ENCODE measurements at places on chromosomes 4 and X.

DNA sequence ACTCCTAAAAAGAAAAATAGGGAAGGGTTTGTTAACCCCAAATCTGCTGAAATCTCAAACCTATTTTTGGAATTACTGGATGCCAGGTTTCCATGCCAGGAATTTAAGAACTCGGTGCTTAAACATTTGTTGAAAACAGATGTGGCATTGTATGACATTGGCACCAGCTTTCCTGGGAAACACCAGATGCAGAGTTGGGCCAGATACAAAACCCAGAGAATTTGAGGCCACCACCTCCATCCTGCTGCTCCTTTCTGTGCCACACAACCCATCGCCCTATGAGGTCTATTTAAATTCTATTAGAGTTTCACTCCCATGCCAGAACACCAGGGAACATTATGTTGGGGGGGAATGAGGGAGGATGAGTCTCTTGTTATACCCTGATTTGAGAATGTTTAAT is 71.7 kb downstream of the ARAP2 start:
- no peak for DNase-seq

DNA sequence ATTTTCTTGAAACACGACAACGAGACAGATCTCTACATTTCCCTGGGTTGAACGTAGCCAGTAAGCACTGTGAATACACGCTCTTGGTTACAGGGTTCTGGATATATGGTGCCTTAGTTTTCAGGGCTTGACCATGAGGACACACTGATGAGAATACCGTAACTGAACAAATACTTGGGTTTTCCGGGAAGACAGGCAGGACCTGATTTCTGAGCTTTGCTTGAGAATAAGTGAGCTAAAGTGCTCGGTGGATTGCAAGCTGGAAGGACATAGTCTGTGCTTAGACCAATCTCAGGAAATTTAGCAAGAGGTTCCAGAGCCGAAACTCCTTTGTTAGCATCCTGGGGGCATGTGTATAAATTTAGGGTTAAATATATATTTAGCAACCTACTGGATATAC is 876 bp upstream of the TACR3 start:
- no peak for DNase-seq

GRCh38 chr4:32601848-32602247 is 1881.7 kb downstream of the PCDH7 start:
- DNase-seq: no peak

DNA sequence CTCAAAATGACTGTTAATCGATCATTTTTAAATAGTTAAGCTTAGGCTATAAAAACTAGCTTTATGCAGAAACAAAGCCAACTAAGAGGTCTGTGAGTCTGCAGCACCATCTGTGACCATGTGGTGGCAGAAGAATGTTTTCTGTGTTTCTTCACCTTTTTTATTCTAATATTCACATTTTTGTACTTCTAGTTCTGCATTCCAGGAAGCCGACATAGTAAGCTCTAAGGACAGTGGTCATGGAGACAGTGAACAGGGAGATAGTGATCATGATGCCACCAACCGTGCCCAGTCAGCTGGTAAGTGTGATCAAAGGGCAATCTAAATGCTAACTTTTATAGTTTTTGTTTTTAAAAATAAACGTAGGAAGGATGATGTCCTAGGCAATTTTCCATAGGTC is 5.6 kb downstream of the PCDH10 start:
- no peak for DNase-seq

DNA sequence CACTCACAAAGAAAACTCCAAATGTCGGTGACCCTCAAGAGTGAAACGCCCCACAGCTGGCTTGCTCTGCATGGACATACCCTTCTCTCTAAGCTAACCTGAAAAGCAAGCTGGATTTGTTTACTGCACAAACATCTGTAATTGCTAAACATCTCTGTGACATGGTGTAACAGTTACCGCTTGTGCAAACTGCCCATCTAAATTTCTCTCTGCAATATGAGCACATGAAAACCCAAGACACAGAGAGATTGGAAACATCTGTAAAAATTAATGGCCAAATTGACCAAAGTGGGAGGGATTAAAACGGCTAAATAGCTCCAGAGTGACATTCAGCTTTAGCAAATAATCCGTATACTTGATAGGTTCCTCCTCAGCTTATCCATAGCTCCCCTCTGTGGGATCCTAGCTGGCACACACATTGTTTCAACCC is 155.0 kb upstream of the MAP3K15 start:
- no peak for DNase-seq

DNA sequence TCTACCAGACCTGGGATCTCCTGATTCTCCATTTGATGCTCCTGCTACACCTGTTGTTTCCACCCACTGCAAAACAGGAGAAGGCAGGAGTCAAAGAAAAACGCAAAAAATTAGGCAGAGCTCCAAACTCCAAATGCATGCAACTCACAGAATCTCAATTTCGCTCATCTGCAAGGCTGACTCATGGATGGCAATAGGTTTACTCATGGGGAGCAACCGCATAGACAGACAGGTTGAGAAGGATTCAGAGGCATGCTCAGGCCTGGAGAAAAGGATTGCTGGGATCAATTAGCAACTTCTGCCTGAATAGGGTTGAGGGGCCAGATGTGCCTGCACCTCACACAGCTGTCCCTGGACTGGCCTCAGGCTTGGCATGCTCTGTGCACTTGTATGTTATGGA is 231.0 kb downstream of the LDB2 start:
- no peak for DNase-seq

- no peak for DNase-seq
Measured at GRCh38 chr4:150258569-150258968, 180.3 kb downstream of the DCLK2 start.

DNA sequence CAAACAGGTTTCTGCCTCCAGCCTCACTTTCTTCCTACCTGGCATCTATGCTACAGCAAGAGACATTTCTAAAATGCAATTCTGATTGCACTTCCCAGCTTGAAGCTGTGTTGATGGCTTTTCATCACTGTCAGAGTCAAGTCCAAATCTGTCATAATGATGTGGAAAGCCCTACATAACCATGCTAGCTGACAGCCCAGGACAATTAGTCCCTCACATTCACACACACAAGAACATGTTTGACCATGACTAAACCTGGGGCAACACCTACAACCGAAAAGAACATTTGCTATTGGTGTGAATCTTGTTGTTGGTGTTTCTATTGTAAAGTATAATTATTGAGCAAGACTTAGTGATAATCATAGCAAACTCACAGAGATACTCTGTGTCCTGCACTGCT is 58.2 kb downstream of the PPM1K start:
- no peak for DNase-seq

DNA sequence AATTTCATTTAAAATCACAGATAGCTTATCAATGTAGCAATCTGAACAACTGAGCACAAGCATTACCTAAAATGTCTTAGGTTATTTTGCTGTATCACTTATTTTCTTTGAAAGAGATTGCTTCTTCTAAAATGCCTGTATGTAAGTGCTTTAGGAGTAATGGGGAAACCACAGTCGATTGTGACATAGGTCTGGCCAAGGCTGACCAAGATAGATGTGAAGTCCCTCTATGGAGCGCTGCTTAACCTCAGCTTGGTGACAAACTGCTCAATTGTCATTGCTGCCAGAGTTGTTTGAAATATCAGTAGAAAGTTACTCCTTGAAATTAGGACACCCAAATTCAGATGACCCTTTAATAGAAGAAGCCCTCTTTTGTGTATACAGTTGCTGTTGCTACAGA is 401.9 kb upstream of the NDST4 start:
- DNase-seq: no peak

DNA sequence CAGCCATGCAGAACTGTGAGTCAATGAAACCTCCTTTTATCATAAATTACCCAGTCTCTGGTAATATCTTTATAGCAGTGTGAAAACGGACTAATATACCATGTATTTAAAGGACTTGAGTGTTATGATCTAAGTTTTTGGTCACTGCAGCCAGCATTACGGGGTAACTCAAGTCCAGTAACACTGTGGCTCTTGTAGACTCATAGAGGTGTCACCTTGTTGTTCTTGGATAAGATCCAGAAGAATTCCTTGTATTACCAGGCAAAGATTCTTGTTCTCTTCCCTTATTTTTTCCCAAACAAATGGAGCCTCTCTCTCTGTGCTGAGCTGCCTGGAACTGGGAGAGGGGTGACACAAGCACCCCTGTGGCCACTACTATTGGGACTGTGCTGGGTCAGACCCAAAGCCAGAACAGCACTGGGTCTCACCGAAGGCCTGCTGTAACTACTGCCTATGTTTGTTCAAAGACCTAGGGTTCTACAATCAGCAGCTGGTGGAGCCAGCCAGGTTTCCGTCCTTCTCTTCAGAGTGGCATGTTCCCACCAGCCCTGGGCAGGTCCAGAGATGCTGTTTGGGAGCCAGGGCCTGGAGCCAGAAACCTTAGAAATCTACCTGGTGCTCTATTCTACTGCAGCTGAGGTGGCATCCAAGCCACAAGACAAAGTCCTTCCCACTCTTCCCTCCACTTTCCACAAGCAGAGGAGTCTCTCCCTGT is 43.7 kb upstream of the MED14 start:
- DNase-seq: no peak

DNA sequence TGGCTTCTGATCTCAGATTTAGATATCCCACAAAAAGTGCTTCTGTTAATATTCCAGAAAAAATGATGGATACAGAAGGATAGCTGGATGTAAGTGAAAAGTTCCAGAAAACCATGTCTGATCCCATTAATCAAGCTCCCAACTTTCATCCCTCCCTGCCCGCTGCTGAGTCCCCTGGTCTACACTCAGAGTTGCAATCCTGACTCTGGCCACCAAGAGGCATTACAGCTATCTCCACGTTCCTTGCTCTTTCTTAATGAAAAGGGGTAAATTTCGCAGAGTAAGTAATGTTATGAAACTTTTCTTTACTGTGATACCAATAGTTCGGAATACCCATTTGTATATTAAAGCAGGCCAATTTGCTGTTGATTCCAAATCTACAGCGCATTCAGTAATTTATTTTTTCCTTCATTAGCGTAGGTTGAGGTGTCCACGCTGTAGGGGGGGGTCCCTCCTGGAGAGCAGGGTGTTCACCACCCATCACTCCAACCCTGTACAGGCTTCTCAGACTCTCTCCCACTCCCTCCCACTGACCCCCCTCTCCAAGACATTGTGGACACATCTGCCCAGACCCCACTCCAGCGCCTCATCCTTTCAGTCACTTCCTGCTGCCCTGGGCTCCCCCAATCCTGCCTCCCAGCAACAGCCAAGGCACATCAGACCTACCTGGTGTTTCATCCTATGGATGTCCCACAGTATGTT is 55.1 kb downstream of the RAB40A start:
- peak; percentile 70 for DNase-seq

DNA sequence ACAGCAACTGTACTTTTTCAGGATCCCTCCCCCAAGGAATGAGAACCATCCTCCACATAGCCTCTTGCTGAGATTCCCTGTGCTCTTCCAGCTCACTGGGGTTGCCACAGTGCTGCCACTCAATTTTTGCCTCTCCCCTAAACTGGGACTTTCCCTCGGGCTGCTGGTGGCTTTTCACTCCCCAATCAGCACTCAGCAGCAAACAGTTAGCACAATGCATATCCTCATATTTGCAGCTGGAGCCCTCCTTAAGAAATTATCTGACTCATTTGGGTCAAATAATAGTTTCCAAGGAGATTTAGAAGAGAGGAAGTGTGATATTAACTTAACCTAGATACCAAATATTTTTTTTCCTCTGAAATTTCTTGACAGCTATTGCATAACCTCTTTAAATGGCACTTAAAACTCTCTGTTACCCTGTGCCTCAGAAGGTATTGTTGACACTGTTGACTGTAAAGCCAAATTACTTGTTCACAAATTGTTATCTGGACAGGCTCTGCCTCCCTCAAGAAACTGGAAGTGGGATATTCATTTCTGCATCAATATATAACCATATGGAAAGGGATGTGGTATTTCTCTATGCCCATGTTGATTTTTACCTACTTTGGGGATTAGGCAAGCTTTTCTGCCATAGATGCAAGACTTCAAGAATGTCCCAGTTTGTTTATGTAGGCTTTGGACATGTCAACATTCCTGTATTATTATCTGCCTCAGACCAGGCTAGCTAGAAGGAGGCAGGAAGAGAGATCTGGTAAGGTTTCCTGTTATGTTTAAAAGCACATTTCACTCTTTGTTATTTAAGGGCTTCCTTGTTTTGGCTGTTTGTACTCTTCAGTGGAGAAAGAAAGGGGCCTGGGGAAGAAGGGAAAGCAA is 58.0 kb downstream of the SEPTIN11 start:
- peak; percentile 73 for DNase-seq

GRCh38 chr4:162154862-162155540 is 8.8 kb downstream of the FSTL5 start:
- DNase-seq: no peak

- DNase-seq: no peak
Measured at GRCh38 chrX:12881914-12882313, 15.0 kb downstream of the TLR7 start.

- no peak for DNase-seq
Measured at GRCh38 chrX:51151734-51152133, 180.9 kb upstream of the NUDT10 start.

DNA sequence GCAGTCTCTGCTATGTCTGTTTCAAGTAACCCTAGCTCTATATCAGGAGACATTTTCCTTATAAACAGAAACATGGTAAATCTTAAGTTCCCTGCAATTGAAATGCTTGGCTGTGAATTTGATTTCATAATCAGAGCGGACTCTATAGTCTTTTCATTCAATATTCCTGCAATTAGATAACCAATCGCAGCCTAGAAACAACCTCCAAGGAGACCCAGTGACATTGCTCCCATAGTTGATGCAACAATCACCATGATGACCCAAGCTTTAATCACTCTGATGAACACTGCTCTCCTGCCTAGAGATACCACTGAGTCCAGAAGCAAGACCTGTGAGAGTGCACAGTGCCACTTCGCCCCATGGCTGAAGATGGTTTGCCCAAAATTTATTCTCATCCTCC is at the start of gene CABS1:
Gene CABS1 (plus strand): TSS at position 301 of the 400 bp plus-strand sequence. CDS start 59 bp downstream, at position 360.
- no peak for DNase-seq

DNA sequence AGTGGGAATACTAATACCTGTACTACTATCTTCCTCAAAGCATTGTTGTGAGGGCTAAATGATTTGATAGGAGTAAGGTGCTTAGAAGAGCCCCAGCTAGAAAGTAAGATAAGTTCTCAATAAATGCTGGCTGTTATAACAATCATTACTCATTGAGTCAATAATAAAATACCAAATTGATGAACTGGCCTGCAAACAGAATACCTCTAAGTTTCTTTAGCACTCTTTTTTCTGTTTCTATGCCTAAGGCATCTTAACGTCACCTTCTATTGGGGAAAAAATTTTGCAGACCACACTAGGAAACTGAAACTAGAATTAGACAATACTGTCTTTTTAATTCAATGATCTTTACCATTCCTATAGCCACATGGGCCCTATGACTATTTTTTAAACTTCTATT is 1.2 kb downstream of the CLTRN start:
- no peak for DNase-seq

- no peak for DNase-seq
Measured at GRCh38 chrX:8432396-8432795, 32.2 kb upstream of the VCX3B start.

DNA sequence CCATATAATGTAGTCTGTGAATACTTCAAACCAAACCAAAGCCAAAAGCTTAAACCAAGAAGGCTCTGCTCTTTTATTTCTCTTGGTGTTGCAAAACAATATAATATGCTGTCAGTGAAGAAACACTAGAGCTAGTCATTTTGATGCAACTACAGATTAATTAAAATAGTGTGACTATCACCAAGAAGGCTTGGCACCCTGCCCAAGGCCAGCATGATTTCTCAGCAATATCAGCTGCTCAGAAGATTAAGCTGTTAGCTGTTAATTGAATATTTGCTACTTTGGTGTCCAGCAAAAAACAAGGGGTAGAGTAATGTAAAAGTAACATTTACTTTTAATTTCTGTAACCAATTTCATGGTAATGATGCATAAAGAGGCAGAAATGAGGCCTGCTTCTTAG is 104.9 kb upstream of the PRPS2 start:
- no peak for DNase-seq
